Fibroblast of gingiva (primary cell): ENCODE measurements at places on chromosomes 7 and 10.

GRCh38 chr10:102629661-102630614 is 14.3 kb upstream of the TRIM8 start:
- peak; percentile 68 for DNase-seq

GRCh38 chr7:141949021-141949420 is 2.2 kb upstream of the CLEC5A start:
- DNase-seq = no peak

DNA sequence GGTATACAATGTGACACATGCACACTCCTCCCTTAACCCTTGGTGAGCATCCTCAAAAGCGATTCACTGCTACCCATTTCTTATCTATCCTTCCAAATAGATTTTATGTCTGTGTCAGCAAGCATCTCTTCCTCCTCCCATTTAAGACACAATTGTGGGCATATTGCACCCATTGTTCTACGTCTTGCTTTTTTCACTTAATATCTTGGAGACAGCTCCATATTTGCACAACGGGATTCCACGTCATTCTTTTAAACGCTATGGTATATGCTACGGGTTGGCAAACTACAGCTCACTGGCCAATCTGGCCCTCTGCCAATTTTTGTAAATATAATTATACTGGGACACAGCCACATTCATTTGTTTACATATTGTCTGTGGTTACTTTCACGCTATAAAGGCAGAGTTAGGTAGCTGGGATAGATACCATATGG is 88.6 kb downstream of the RNF216 start:
- peak; percentile 74 for DNase-seq

GRCh38 chr7:135661311-135662122 is 797 bp upstream of the STMP1 start:
- no peak for DNase-seq

- no peak for DNase-seq
Measured at GRCh38 chr7:101879565-101879964, 62.1 kb downstream of the CUX1 start.

- DNase-seq = peak; percentile 46
Measured at GRCh38 chr10:73590881-73591799, at the start of gene USP54. TSS of gene USP54 (minus strand) at chr10:73591342. CDS start at chr10:73575658, 15,684 bp downstream.

DNA sequence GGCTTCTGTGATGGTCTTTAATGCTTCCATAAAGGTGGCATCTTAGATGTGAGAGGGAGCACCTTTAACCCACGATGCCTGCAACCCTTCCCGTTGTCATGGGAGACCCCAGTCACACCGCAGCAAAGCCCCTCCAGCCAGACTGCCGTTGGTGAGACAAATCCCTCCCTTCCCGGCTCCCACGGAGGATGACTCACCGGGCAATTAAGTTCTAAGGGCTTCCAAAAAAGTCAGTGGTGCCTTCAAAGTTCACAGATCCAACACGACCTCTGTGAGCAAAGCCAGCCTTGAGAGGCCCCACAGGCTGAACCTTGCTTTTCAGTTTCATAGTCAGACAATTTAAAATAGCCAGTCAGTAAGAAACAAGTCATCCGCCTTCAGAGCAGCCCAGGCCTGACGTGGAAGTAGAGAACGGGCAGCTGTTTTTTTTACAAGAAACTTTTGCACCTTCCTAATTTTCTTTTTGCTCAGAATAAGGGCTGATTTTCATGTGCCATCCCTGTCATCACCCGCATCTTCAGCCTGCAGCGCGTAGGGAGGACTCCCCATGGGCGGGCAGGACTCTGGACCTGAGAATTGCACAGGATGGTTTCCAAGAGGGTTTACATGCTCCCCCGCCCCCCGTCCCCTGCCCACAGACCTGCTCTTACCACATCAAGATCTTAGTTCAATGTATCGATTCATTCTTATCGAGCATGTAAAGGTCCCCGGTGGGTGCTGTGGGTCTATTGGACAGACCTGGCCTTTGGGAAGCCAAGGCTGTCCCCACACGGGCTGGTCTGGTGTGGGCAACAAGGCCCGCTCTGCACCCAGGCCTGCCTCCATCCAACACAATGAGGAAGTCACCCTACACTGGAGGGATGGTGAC is 333.9 kb downstream of the DNAJB6 start:
- no peak for DNase-seq

DNA sequence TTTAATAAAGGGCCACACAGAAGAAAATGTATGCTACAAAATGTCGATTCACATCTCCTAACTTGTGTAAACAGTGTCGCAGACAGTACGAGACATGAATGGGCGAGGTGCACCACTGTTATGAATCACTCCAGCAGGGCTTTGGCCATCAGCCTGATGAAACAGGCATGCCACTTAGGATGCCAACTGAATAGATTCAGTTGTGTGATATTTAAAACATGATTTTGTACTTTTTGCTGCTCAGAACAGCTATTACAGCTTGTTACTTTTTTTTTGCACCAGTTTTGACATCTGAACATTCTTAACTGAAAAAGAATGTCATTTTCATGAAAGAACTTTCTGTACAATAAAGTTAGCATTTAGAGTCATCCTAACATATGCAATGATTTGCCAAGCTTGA is 138.1 kb downstream of the VTI1A start:
- DNase-seq = peak; percentile 64

DNA sequence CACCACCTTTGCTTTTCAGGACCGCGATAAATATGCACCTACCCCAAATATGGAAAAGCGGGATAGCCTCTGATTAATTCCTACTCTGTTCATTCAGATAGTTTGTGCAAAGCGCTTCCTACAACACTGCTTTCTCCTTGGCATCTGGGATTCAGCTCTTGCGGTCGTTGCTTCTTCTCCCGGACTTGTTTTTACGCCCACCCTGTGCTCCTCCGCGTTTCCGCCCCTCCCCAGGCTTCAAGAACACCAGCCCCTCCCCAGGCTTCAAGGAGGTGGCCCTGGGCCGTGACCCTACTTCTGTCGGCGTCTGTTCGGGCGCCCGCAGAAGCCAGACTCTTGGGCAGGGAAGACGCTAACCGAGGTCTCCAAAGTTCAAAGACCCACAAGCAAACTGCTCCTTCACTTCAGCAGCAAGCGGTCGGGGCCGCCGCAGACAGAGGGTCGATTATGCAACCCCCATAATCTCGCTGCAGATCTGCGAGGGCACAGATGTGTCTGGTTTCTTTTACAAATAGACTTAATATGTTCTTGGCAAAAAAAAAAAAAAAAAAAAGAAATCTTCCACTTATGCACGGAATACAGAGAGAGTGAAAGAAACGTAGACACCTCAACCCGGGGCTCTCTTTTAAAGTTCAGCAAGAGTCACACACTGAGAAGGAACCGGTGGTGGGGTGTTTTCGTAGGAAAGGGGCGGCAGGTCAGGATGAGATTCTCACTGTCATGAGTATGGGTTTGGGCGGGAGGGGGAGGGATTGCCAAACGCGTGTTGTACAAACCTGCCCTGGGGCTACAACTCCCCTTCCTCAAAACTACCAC is 1.9 kb downstream of the DLX5 start:
- no peak for DNase-seq

- DNase-seq = no peak
Measured at GRCh38 chr10:58897236-58897635, 279.2 kb upstream of the PHYHIPL start.

DNA sequence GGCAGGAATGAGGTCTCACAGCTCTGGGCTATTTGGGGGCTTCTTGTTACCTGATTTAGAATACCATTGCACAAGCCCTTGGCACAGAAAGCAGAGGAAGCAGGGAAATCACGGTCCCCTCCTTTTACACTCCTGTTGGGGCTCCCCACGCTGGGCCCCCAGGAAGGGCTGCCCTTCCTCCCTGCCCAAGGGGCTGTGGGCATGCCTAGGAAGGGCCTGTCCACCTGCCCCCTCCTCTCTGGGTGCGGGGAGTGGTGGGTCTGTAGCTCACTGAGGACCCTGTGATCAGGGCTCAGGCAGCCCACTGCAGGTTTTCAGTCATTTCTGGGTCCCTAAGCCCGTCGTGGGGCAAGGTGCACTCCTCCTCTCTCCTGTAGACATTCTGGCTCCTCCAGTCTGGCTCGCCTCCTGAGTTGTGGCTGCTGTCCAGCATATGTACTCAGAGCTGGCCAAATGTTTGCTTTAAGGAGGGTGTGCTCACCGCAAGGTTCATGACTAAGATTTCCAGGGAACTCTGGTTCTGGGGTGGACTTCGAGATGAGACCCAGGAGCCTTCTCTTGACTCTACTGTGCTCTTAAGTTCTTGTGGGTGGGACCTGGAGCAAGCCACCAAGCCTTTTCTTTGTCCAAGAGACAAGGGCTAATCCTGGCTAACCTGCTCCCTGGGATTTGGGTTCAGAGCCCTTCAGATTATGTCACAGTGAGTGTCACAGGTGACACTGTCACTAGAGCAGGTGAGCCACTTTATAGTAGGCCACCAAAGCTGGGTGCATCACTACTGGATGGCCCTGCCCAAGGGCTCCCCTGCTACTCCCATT is 56.0 kb downstream of the TACR2 start:
- peak; percentile 81 for DNase-seq

GRCh38 chr10:86827639-86828038 is 71.2 kb downstream of the BMPR1A start:
- DNase-seq = no peak

DNA sequence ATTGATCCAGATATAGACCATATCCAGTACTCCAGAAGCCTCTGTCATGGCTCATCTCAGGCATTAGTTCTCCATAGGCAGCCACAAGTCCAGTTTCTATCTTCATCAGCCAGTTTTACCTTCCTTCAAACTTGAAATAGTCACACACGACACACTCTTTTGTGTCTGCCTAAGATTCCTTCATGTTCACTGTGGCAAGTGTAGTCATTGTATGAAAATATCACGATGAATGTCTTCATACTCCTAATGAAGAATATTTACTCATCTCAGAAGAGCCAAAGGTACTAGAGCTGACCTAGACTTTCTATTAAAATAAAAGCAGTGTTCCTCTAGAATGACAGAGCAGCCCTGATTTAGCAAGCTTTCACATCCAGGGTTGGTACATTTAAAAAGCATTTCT is 230.7 kb downstream of the SNX13 start:
- DNase-seq = no peak

DNA sequence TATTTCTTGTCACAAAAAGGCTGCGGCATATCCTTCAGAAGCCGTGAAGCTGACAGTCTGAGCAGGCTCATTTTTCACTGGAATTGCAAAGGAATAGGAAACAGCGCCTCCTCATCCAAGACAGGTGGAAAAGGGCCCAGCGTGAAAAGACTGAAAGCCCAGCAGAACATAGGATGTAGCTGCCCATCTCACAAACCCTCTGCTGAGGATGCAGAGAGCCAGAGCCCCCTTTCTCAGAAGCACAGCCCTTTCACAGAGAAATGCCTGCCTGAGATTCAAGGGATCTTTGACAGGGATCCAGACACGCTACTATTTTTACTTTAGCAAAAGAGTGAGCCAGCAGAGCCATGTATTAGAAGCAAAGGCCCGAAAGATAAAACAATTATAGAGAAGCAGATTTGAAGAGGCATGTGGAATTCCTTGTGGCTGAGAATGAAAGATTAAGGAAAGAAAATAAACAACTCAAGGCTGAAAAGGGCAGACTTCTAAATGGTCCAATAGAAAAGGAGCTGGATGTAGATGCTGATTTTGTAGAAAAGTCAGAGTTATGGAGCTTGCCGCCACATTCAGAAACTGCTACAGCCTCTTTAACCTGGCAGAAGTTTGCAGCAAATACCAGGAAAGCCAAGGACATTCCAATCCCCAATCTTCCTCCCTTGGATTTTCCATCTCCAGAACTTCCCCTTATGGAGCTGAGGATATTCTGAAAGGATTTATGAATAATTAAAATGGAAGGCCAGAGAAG is 36.9 kb downstream of the GDI2 start:
- no peak for DNase-seq

DNA sequence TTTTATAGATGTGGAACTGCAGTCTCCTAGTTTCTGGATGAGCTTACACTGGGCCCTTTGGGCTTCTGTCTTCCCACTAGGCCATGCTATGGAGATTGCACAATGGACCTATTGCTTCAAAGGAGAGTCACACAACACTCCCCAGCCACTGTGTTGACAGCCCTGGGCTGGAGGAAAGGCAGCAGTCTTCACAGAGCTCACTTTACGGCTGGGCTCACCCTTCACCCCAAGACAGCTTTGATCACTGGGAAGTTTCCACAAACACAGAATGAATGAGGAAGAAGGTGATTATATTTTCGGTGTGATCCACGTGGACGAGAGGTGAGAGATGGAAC is 92.7 kb upstream of the GDF10 start:
- DNase-seq = no peak

DNA sequence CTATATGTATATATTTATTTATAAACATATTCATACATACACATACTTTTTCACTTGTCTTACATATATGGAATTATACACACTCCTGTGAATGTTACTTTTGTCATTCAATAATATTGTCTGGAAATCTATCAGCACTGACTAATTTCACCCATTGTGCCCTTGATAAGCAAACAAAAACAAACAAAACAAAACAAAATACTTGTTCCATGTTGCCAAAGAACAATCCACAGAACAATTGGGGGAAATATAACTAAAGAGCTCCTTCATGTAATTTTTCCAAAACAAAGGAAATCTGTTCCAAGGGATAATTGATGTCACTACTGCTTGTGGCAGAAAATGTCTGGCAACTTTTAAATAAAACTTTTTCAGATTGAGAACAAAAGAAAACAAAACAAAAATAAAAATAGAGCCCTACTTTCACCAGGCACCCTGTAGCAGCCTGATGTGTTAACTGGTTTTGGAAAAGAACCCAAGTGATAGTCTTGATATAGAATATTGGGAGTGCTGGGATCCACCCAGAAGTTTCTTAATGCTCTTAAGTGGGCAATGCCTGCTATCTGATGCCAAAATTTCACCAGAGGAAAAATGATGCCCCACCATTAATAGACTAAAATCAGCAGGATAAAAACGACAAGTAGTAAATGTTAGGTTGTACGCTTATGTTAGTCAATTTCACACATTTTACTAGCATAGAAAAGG is 34.0 kb upstream of the CCDC7 start:
- no peak for DNase-seq

- DNase-seq = peak; percentile 39
Measured at GRCh38 chr10:132397671-132398565, 918 bp downstream of the PWWP2B start.

DNA sequence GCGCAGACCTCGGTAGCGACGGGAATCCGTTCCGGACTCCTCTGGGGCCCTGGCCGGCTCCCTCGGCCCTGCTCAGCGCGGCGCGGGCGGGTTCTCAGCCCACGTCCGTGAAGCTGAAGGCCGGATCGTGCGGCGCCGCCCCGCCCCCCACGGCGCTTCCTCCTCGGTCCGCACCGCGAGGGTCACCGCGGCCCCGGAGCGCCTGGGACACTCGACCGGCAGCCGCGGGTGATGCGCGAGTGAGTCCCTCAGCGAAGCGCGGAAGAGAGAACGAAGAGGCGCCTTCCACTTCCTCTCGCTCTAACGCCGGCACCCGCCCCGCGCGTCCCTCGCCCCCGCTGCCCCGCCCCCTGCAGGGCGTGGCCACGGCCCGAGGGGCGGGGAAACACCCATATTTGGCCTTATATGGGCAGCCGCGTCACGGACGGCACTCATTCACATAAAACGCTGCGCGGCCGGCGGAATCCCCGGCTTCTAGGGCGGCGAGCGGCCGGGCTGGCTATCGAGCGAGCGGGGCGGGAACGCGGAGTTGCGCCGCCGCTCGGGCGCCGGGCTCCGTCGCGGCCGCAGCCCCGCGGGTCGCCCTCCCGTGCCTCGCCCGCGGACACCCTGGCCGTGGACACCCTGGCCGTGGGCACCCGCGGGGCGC is at the start of gene DUSP5:
Gene DUSP5, plus strand, starts transcription at position 470 of the 649 bp plus-strand sequence. CDS start 215 bp downstream, outside the sequence.
- DNase-seq = peak; percentile 94
